ENCODE measurements at places on chromosomes 7 and 10. TPM values are rescaled to one million over a fixed set of nuclear protein-coding genes. Genes with fewer than 3 reads are reported as not detected.

The TAF5 gene
- 6.9 TPM for total RNA-seq

The SEMA4G gene
- 0.64 TPM for total RNA-seq

The HTRA1 gene
- total RNA-seq: 1,894 TPM

The PVRIG gene
- total RNA-seq: not detected

The URGCP gene
- total RNA-seq: 30.8 TPM

The STRA8 gene
- total RNA-seq: not detected
